Stimulated activated CD4-positive, alpha-beta T cell treated with anti-CD3 and anti-CD28 coated beads, Interleukin-1b, Interleukin-23, amount 100 ng/mL, for 24 hours (primary cell): ENCODE measurements at places on chromosomes 3 and 15.

DNA sequence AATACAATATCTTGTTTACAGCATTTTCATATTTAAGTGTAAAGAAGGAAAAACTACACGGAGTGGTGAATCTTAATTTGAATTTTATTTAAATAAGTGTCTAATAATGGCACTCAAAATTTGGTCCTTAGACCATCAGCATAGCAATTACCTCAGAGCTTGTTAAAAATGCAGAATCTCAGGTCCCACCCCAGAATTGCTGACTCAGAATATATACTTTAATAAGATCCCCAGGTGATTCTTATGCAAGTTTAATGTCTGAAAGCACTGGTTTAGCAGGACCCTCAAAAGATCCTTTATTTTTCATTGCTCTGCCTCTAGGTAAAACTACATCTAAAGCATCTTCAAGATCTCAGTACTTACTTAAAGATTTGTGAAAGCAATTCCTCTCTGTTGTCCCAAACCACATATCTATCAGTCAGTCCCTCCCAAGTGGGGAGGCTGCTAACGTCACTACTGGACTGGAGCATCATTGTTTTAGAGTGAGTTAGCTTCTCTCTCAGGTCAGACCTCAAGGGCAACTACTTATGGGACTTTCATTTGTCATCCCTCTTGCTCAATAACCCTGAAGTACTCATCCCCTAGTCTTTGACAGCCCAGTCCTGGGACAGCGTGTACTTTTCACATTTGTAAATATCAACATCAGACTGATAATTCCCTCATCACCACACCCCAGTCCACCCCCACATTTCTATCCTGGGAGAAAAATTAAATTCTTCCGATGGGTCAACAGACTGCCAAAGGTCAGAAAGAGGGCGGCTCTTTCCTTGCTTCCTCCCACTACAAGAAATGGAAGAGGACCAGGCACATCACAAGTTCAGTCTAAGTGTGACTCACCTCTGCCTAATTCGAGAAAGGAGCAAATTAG lies 76.7 kb downstream of the CBLB start:
- DNase-seq = no peak

DNA sequence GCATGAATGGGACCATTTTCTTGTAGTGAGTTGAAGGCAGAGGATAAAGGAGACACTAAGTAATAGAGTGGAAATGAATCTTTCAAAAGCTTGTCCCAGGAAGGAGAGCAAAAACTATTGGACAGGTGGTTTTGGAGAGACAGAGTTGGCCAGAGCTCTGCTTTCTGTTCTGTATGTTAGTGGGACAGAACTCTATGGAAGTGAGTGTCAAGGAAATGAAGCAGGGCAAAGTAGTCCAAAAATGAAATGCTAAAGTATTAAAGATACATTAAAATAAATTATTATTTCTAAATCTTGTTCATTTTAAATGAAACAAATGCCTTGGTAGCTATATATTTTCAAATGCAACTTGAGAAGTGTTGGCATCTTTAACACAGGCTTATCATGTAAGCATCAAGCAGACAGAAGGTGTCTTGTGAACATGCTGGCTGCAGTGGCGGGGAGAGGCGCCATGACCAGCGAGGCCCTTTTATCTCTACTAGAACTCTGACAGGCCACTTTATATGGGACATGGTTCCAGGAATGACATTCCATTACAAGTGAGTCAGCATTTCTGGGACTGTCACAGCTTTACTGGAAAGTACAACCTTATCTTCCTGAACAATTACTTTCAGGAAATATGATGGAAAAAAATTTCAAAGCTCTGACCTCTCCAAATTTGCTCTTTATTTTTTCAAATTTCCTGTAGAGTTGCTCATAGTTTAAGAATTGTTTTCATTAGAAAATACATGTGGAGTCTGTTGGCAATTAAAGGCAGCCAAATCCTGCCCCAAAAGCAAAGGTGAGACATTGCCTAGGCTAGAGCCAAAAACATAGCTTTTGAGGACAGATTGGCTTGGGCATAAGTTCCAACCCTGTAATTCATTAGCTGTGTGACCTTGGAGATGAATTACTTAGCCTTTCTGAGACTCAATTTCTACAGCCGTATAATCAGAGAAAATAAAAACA lies 106.5 kb downstream of the ECT2 start:
- DNase-seq = no peak

- DNase-seq = no peak
Observed at GRCh38 chr3:124986192-124987143, 51.9 kb upstream of the MUC13 start.

- DNase-seq = no peak
Observed at GRCh38 chr15:48628832-48629231, 16.7 kb downstream of the FBN1 start.

DNA sequence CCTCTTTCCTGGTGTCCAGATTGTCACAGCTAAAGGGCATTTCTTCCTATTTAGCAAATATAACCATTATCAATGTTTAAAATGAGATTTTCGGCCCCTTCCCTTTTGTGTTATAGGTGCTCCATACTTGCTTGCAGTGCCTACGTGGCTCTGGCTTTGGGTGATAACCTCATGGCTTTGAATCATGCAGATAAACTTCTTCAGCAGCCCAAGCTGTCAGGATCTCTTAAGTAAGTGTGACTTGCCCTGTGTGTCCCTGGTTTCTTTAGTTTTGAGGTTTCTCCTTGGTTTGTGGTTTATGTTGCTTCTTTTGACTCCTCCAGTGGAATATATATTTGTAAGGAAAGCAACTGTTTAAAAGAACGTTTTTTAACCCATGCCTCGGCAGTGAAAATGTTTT lies 58.5 kb upstream of the TRIM71 start:
- no peak for DNase-seq

DNA sequence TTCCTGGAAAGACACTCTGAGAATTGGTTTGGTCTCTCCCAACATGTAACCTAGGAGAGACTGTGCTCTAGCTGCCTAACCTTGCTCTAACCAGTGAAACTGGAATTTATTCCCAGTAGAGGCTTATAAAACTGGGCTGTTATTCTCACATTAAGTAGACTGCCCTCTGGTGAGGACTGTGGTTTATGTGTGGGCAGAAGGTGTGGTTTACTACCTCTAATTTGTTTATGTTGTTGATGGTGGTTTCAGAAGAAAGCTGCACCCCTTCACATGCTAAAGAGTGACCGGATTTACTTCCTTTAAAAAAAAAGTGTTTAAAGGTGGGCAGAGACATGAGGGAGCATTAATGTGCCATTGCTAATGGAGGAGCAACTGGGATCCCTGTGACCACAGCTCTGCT lies 273.2 kb downstream of the MECOM start:
- no peak for DNase-seq

GRCh38 chr3:63652066-63652725 lies at the start of gene SNTN:
Gene SNTN (plus strand): TSS chr3:63652675. CDS start chr3:63652688, 13 bp downstream.
- no peak for DNase-seq

DNA sequence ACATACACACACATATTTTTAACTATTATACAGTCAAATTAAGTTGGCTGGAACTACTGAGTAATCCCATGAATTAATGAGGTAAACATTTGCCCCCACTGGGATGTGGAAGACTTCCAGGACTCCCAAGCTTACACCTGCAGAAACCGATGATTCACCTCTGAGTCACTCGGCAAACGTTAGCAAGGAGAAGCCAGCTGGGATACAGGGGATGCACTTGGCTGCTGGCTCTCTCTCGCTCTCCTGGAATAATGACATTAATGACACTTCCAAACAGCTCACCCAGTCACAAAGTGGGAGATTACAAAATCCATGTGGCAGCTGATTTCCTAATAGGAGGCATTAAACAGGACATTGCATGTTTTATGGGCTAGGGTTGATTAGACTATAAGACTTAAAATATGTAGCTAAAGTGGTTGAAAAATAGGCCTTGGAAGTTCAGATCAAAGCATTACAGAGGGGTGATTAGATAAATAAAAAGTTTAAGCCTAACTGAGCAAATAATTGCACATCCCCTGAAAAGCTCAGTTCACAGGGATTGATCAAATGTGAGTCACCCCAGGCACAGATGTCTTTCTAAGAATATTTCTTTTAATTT lies 500.9 kb downstream of the SOX2 start:
- DNase-seq = no peak

DNA sequence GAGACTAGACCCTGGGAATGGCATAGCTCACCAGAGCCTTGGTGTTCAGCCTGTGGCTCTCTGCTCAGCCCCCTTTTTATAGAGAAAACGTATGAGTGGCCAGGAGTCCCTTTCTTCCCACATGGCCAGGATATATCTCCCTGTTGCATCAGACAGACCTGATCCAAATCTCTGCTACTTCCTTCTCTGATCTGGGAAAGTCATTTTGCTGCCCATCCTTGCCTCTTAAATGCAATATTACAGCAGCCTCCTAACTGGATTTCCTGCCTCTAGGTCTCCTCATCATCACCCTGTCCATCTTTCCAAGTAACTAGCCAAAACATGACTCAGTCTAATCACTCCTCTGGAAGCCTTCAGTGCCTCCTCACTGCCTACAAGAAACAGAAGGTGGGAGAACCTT lies 42.9 kb downstream of the CTDSPL start:
- no peak for DNase-seq

- DNase-seq = no peak
Observed at GRCh38 chr3:70256566-70256965, 55.9 kb downstream of the MDFIC2 start.

DNA sequence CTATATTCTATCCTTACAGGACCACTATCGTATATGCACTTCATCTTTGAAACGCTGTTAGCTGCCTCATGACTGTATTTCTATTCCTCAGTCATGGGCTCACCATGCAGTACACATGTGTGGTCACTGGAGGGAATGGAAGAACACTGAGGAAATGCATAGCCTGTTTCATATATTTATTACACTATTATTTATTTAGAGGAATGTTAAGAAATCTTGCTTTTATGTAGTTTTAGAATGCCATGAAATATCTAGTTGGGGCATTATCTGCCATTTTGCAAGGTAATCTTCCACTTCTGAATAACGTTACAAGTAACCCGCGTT lies 155.7 kb downstream of the IGF1R start:
- DNase-seq = no peak
